Cardiac atrium fibroblast (primary cell): ENCODE measurements at places on chromosomes 1 and 21. TPM values are rescaled to one million over a fixed set of nuclear protein-coding genes. Genes with fewer than 3 reads are reported as not detected.

The HPCA gene
- total RNA-seq = not detected in 2 replicates

The RTCA gene
- total RNA-seq = 26.7 and 37.4 TPM in 2 replicates

The SYNC gene
- 31.2 and 45.2 TPM in 2 replicates for total RNA-seq

The IL20 gene
- not detected in 2 replicates for total RNA-seq

The S100A14 gene
- total RNA-seq = not detected in 2 replicates

The EPHB2 gene
- 0.18 and 0.97 TPM in 2 replicates for total RNA-seq

The UBQLN4 gene
- 13.5 and 21.9 TPM in 2 replicates for total RNA-seq
